CD4-positive, alpha-beta T cell treated with Interferon alpha-2 for 1 hour (primary cell): ENCODE measurements at places on chromosomes 6 and 20.

GRCh38 chr6:30821862-30822784 is 62.2 kb upstream of the DDR1 start:
- DNase-seq = peak; percentile 58

GRCh38 chr6:161660666-161661571 is 387.1 kb upstream of the AGPAT4 start:
- DNase-seq = no peak

GRCh38 chr6:163284151-163284550 is 130.4 kb upstream of the QKI start:
- DNase-seq = no peak

- DNase-seq = no peak
These were observed 476 bp downstream of the SNRPC start for GRCh38 chr6:34757687-34758274.
